CD8-positive, alpha-beta memory T cell (primary cell): ENCODE measurements at places on chromosomes 1 and 21. TPM values are rescaled to one million over a fixed set of nuclear protein-coding genes. Genes with fewer than 3 reads are reported as not detected.

The RIPPLY3 gene
- total RNA-seq, result not detected

DNA sequence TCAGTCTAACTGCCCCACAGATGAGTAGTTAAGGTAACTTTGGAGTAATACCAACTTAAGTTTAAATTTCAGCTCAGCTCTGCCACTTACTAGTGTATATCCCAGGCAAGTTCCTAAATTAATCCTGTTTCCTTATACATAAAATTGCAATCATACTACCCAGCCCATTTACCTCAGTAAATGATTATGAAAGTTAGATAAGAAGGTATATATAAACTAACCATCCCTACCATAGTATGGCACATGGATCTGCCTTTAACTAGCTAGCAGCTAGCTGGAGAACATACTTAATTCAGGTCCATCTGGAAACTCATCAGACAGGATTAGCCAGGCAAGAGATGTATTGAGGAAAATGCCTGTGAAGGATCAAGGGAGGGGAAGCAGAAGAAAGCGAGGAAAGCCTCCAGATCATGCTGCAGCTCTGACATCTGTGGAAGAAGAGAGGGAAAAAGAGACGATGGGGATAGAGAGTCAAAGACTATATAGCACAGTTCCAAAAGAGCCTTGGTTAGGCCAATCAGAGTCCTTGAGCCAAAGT is 8.0 kb upstream of the JAK1 start:
- H3K27ac ChIP-seq, result no peak overlapping the region
- no peaks in the 10 kb centered on the region for H3K36me3 ChIP-seq
- H3K27me3 ChIP-seq, result no peaks in the 10 kb centered on the region
- H3K4me1 ChIP-seq, result no peaks in the 10 kb centered on the region

The TEDDM1 gene
- total RNA-seq, result not detected

DNA sequence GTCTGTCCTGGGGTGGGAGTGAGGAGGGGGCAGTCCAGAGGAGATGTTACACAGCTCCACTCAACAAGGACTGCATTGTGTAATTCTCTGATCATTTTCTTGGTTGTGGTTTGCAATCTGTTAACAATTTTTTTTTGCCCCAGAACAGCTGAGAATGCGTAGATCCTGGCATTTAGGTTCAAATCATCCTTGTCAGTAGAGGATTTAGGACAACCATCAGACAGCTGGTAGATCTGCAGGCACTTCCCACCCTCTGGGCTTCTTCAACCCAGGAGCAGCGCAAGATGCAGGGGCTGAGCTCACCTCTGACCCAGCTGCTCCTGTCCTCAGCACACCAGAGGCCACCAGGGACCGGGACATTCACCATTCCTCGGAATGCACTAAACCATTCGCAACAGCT is 13.5 kb downstream of the BCAR3 start:
- H3K27me3 ChIP-seq, result no peaks in the 10 kb centered on the region
- DNase-seq, result no peak
- no peaks in the 10 kb centered on the region for H3K36me3 ChIP-seq
- H3K4me3 ChIP-seq, result no peak overlapping the region
- H3K27ac ChIP-seq, result no peak overlapping the region

DNA sequence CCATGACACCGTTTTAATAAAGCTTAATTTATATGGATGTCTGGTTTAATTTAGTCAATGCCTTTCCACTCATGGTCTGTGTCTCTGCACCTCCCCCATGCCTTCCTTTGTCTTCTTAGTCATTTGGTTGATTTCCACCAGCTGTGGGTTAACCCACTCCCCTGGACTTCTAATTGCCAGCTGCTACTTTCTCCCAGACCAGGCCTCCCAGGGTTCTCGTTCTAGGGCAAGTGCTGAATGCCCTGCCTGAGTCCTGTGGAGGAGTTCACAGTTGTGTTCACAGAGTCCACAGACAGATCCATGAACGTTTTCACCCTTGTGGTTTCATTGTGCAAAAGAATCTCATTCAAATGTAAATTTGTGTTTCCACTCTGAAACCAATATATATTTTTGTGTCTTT is 243.4 kb downstream of the NUF2 start:
- no peak overlapping the region for H3K27ac ChIP-seq
- no peaks in the 10 kb centered on the region for H3K27me3 ChIP-seq
- H3K36me3 ChIP-seq, result no peaks in the 10 kb centered on the region
- no peaks in the 10 kb centered on the region for H3K4me1 ChIP-seq
- DNase-seq, result no peak

The RGS16 gene
- total RNA-seq, result 59.9 TPM

The C1orf87 gene
- total RNA-seq, result not detected

DNA sequence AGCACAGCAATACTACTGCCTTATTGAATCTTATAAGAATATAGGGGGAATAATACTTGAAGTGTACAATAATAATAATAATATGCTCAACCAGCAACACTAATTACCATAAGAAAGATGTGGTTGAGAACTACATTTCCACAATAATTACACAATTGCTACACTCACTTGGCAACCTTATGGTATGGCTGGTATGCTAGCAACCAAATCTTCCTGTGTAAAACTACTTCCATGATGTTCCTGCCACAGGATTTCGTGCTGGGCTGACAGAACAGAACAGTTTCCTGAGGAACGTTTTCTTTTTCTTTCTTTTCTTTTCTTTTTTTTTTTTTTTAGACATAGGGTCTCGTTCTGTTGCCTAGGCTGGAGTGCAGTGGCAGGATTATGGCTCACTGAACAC is 50.6 kb downstream of the KIF26B start:
- no peak overlapping the region for H3K27ac ChIP-seq
- H3K36me3 ChIP-seq, result no peaks in the 10 kb centered on the region
- no peak for DNase-seq

The CLSTN1 gene
- 40.8 TPM for total RNA-seq

The UBL4B gene
- not detected for total RNA-seq

The LORICRIN gene
- total RNA-seq, result not detected

DNA sequence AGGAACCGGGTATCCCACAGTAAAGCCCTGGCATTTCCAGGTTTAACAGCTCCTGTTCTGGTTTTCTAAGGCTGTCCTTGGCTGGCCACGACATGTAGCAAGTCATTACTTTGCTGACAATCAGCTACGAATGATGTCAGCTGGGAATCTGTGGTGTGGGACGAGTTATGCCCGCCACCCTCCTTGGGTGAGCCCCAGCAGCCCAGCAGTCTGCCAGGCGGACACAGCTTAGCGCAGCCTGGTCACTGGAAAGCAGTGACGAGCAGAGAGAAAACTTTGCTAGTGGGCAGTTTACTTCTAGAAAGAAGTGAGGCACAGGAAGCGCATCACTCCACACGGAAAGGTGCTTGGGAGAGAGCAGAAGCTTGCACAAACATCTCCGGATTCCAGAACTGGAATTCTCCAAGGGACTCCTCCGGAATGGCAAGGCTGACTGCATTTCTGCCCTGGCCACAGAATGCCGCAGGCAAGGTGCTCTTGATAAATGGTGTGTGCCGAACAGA is 15.5 kb upstream of the ZNF436 start:
- H3K36me3 ChIP-seq, result no peaks in the 10 kb centered on the region
- no peaks in the 10 kb centered on the region for H3K4me1 ChIP-seq
- H3K27ac ChIP-seq, result no peak overlapping the region
- H3K27me3 ChIP-seq, result no peaks in the 10 kb centered on the region

DNA sequence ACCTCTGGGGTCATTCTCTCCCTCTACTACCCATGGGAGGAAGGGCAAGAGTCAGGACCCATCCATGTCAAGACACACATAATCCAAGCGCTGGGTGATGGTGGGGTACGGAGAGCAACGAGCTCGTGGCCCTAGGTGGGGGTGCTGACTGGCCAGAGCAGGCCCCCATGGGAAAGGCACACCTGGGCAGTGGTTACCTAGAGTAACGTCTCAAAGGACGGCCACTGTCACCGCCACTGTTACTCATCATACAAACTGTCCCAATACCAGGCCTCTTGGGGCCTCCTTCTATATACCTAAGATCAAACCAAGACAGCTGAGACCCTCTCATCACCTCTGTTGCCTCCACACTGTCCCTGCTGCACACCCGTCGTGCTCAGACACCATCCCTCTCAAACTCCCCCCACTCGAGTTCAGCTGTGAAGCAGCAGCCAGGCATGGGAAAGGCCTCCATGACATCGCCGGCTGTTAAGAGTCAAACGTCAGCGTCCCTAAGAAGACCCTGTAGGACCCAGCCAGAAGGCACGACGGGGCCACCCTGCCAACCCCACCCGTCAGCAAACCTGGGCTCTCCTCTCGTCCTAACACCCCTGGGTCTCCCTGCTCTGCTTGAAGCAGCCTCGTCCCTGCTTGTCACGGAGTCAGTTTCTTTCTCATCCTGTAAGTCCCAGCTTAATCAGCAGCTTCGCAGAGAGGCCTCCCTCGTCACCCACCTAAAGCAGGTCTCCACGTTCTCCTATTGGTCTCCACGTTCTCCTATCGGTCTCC is 15.3 kb downstream of the NPHP4 start:
- DNase-seq, result no peak
- H3K27ac ChIP-seq, result no peak overlapping the region
- H3K27me3 ChIP-seq, result no peaks in the 10 kb centered on the region
- no peak overlapping the region for H3K4me3 ChIP-seq
- H3K4me1 ChIP-seq, result peaks cover 4% of the 10 kb centered on the region
- H3K36me3 ChIP-seq, result no peaks in the 10 kb centered on the region

The ESPN gene
- total RNA-seq, result 0.60 TPM

GRCh38 chr21:45365608-45366241 is 39.2 kb upstream of the COL18A1 start:
- H3K27me3 ChIP-seq, result no peaks in the 10 kb centered on the region
- H3K36me3 ChIP-seq, result no peaks in the 10 kb centered on the region
- H3K4me3 ChIP-seq, result no peak overlapping the region
- H3K4me1 ChIP-seq, result peaks cover 7% of the 10 kb centered on the region
- DNase-seq, result no peak

GRCh38 chr1:60739729-60740128 is 342.6 kb upstream of the NFIA start:
- no peak for DNase-seq
- H3K27me3 ChIP-seq, result no peaks in the 10 kb centered on the region
- H3K36me3 ChIP-seq, result no peaks in the 10 kb centered on the region
- H3K27ac ChIP-seq, result no peak overlapping the region
- no peak overlapping the region for H3K4me3 ChIP-seq
- H3K4me1 ChIP-seq, result no peaks in the 10 kb centered on the region

The F13B gene
- total RNA-seq, result not detected

DNA sequence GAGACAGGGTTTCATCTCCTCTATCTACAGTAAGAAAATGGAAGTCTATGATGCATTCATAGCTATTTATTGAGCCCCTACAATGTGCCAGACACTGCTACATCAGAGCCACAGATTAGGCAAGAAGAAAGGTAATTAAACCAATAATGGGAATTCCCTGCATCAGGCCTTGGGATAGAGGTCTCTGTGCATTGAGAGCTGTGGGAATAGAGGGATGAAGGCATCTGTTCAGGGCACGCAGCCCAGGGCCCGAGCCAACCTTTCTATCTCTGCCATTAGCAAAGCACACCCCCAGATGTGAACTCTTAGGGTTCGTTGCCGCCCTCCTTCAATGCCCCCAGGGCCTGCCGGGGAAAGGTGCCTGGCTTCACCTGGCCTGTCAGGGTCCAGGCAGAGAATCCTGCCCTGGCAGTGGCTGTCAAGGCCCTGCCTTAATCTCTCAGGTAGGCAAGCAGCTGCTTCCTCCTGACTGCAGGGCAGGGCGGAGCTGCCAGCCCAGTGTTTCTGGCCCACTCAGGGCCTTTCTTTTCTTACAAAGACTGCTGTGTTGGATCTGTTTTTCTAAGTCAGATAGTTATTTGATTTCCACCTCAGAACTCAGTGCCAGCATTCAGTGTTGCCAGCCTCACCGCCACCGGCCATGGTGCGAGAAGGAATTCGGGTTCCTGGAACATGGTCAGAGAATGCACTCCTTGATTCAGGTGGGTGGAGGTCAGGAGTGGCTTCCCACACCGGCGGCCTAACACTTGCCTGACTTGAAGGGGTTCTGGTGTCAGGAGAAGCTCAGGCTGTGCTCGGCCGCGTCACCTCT is 76.1 kb downstream of the PGM1 start:
- no peak overlapping the region for H3K4me3 ChIP-seq
- H3K4me1 ChIP-seq, result no peaks in the 10 kb centered on the region

The GBP5 gene
- 67.2 TPM for total RNA-seq

GRCh38 chr1:229041946-229042345 is 229.0 kb upstream of the RAB4A start:
- no peaks in the 10 kb centered on the region for H3K27me3 ChIP-seq
- no peak overlapping the region for H3K27ac ChIP-seq
- DNase-seq, result no peak
- H3K4me1 ChIP-seq, result peaks cover under 1% of the 10 kb centered on the region
- no peak overlapping the region for H3K4me3 ChIP-seq
- no peaks in the 10 kb centered on the region for H3K36me3 ChIP-seq

DNA sequence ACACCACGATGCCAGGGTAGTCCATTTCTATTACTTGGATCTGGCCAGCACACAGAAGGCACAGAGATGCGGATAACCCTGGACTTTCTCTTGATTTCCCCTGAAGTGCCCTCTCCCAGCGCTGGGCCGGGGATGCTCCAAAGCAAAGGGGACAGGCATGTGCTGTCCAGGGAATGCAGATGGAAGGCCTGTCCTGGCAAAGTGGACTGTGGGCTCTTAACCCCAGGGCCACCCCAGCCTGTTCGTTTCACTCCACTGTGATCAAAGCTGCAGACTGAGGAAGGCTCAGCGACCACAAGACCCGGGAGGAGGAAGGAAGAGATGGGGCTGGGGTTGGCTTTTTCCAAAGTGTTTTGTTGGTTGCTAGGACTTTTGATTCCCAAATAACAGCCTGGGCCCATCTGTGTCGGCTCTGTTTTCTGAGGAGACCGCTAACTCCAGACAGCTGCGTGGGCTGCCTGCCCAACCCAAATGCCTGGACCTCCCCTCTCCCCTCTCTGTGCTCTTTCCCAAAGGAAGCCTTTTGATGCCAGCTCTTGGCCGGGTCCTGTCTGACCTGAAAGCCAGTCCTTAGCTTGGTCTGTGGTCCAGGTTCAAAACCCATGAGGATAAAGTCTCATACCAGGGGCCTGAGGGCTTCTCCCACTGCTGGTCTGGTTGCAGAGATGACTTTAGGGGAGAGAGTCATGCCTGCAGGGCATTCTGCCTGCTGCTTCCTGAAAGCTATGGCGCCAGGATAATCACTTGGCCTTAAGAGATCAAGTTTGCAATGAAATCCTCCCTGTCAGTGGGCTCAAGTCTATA is 119.6 kb upstream of the CD34 start:
- H3K27ac ChIP-seq, result no peak overlapping the region
- H3K36me3 ChIP-seq, result no peaks in the 10 kb centered on the region
- H3K4me1 ChIP-seq, result no peaks in the 10 kb centered on the region
- no peak for DNase-seq

The FCGR2B gene
- total RNA-seq, result 0.07 TPM

The KRTAP13-2 gene
- total RNA-seq, result not detected

GRCh38 chr1:221801251-221801661 is 59.4 kb upstream of the DUSP10 start:
- H3K27me3 ChIP-seq, result no peaks in the 10 kb centered on the region
- no peak overlapping the region for H3K4me3 ChIP-seq
- DNase-seq, result no peak
- no peak overlapping the region for H3K27ac ChIP-seq
- no peaks in the 10 kb centered on the region for H3K36me3 ChIP-seq
- H3K4me1 ChIP-seq, result no peaks in the 10 kb centered on the region

GRCh38 chr1:79716447-79716846 is 709.9 kb upstream of the ADGRL4 start:
- H3K27me3 ChIP-seq, result no peaks in the 10 kb centered on the region
- no peak overlapping the region for H3K27ac ChIP-seq
- no peaks in the 10 kb centered on the region for H3K36me3 ChIP-seq
- no peak overlapping the region for H3K4me3 ChIP-seq
- no peaks in the 10 kb centered on the region for H3K4me1 ChIP-seq
